ENCODE measurements at places on chromosomes 7 and 10.

DNA sequence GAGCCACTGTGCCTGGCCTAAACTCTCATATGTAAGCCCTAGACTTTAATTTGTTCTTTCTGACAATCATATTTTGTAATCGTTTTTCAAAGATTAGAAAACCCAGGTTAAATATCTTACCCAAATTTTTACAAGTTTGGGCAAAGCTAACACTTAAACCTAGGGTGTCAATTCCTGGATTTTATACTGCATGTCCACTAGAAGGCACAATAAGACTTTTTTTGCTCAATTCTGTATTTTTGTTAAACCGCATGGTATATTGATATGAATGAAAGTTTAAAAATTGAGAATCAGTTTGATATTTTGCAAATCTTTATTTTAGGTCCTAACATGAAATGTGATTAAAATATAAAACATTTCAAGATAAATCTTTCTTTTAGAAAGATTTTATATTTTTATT lies 29.3 kb downstream of the DYNC2I1 start:
- DNase-seq = no peak

DNA sequence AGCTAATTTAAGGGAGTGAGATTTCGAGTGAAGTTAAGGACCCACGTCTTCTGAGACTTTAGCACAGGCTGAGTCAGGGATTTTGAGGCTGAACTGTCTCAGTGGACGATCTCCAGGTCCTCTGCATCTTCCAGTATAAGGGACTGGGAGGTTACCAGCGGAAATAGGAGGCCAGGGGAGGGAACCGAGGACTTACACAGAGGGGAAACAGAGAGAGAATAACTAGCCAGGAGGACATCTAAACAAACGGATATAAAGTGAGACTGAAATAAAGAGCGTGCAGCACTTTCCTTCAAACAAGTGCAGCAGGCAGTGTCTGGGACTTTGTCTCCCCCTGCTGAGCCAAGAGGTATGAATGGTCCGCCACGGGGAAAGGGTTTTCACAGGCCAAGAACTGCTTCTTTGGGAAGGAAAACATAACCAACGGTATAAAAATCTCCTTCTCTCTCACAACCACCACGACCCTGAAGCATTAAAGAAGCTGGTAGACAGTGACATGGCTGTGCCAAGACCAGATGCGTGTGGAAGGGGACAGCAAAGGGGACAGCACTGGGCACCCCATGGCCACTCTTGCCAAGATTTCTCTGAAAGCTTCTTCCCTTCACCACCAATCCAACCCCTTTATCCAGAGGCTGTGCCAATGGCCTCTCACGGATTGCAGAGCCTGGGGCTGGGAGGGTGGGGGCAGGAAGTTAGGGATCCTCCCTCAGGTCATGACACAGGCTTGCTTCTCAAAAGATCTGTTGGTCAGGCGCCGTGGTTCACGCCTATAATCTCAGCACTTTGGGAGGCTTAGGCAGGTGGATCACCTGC lies 72.0 kb downstream of the SLC37A3 start:
- DNase-seq = peak; percentile 85

DNA sequence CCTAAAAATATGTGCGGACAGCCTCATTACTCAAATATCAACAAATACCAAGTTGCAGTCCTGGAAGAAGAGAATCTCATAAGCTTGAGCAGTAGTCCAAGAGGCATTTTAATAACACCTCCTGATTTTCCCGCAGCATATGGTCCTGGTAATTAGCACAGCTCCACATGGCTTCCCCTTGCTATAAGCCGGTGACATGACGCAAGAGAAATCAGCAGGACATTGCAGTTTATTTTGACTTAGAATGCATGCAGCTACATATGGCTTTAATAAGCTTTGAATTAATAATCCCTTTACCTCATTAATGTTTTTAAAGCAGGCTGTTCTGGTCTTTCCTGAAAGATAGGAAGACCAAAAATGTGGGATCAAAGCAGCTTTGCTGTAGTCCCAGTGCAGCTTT lies 137.6 kb downstream of the RAMP3 start:
- no peak for DNase-seq

DNA sequence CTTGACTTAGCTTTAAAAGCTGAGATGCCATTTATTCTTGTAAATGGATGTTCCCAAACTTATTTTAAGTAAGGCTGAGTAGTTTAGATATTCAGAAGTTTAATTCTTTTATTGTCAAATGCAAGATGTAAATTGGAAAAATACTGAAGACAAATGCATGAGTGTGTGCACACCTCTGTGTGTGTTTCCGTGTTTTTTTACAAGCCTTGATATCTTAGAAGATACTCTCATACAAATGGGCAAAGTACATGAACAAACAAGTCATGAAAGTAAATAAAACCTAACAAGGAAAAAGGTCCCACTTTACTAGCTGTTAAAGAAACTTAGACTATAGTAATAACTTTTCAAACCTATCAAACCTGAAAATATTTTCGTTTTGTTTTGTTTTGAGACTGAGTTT lies 29.0 kb downstream of the ACSL5 start:
- DNase-seq = no peak

DNA sequence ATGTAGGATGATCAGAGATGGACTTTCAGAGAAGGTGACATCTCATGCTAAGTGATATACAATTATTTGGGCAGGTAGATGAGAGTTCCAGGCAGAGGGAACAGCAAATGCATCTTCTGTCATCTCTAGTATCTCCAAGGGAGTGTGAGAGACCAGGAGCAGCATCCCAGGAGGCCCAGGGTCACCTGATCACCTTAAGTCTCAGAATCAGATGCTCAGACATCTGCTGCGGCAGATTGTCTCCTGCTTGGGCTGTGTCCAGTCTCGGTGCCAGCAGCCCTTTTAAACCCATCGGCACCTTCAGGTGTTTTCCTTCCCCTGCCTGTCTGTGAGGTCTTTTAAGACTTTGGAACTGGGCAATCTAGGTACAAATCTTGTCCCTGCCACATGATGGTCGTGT lies 690.6 kb downstream of the LRMDA start:
- no peak for DNase-seq

DNA sequence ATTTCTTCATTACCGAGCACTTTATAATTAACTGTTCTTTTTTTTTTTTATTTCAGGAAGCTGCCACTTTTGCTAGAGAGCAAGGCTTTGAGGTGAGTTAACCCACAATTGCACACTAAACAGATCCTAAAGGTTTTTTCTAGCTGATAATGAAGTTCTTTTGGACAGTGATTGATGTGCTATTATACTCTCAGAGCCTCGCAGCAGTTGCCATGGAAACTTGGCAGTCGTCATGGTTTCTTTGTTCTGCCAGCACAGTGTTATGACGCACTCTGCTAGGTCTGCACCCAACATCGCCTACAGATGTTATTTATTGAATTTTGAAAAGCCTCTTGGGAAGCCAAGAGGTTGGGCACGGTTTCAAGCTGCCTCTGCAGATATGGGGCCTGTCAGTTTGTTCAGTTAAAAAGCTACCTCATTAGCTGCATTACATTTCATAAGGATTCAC lies 237.2 kb upstream of the KAT6B start:
- DNase-seq = peak; percentile 43

GRCh38 chr7:55432939-55433784 lies 68.0 kb downstream of the LANCL2 start:
- DNase-seq = no peak

DNA sequence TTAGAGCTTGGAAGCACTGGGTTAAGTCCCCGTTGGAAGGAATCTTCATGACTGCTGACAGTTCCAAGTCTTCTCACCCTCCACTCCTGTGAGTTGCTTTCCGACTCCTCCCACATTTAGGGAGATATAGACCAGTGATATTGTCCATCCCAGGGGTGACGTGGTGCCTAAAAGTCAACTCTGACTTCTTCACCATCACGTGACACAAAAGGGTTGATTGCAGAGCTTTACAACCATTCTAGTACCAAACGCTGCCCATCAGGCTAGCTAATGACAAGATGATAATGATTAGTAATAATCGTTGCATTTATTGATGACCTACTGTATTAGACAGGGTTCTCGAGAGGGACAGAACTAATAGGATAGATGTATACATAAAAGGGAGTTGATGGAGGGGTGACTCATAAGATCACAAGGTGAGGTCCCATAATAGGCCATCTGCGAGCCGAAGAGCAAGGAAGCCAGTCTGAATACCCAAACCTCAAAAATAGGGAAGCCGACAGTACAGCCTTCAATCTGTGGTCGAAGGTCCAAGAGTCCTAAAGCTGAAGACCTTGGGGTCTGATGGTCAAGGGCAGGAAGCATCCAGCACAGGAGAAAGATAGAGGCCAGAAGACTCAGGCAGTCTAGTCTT lies 85.3 kb upstream of the CARD11 start:
- DNase-seq = no peak

- DNase-seq = no peak
These were observed 157.3 kb upstream of the PPP2R2D start for GRCh38 chr10:131743190-131744151.

DNA sequence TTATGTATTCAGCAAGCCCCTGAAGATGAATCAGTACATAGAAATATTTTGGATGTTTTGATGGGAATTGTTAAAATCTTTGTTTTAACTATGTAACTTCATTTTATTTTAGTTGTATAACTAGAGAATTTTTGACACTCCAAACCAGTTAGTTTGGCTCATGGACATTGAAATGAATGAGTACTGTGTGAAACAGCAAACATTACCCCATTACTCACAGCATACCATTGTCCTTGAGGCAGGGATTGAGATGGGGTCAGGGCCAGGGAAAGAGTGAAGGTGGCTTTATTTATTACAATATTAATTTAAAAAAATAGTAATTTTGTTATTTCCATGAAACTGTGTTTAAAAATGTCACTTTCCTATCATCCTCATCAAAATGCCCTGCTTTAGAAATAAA lies 4.8 kb upstream of the BMPER start:
- no peak for DNase-seq
